ENCODE measurements at places on chromosomes 13 and 19. TPM values are rescaled to one million over a fixed set of nuclear protein-coding genes. Genes with fewer than 3 reads are reported as not detected.

- DNase-seq: no peak
Observed at GRCh38 chr19:11400798-11401197, 16.7 kb upstream of the EPOR start.

GRCh38 chr13:40330950-40331349 lies 335.5 kb downstream of the FOXO1 start:
- DNase-seq: no peak

GRCh38 chr13:106100171-106100919 lies 435.1 kb downstream of the EFNB2 start:
- DNase-seq: peak; percentile 28

DNA sequence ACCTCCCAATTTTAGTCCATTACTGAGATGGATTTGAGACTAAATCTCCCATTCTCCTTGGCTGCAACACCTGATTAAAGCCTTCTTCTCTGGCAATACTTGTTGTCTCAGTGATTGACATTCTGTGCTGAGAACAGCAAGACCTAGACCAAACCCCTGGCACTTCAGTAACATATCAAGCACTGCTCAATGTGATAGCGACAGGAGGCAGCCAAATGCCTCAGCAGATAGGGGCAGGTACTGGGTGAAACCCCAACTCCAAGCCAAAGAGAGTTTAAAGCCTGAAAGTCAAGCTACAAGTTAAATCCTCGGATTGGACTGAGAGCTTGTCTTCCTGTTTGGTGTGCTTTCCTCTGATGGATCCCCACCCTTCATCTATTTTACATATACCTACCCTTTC lies 52.7 kb downstream of the STARD13 start:
- DNase-seq: no peak

DNA sequence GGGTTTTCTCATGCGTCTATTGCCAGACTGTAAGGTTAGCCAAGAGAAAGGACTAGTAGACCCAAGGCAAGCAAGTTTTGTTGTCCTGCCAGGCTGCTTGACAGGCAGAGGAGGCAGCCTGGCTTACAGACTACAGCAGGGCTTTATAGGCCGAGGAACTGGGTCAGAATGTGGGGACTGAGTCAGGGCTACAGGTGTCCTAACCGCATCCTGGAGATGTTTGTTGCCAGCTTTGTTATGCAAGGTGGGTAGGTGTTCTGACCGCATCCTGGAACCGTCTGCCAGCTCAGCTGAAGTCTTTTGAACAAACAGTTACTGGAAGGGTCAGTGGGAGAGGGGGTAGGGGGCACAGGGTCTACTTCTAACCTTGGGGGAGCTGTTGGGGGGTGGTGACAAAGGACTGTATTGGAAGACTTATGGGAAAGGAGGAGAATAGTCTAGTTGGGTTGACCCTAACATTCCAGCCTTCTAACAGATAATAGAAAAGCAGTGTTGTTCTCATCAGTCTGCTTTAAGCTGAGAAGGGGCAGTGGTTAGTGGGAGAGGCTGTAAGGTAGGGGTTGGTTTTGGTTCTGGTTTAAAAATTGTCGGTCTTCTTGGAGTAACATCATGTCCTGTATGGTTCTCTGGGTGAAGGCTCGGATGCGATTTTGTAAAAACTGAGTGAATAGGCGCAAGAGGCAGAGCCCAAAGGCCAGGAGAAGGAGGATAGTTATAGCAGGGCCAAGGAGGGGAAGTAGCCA lies 913.8 kb upstream of the SLITRK5 start:
- peak; percentile 46 for DNase-seq

GRCh38 chr19:56905631-56906150 lies 65.2 kb upstream of the PEG3 start:
- no peak for DNase-seq

- DNase-seq: no peak
Observed at GRCh38 chr13:42174344-42175162, 97.4 kb upstream of the AKAP11 start.

DNA sequence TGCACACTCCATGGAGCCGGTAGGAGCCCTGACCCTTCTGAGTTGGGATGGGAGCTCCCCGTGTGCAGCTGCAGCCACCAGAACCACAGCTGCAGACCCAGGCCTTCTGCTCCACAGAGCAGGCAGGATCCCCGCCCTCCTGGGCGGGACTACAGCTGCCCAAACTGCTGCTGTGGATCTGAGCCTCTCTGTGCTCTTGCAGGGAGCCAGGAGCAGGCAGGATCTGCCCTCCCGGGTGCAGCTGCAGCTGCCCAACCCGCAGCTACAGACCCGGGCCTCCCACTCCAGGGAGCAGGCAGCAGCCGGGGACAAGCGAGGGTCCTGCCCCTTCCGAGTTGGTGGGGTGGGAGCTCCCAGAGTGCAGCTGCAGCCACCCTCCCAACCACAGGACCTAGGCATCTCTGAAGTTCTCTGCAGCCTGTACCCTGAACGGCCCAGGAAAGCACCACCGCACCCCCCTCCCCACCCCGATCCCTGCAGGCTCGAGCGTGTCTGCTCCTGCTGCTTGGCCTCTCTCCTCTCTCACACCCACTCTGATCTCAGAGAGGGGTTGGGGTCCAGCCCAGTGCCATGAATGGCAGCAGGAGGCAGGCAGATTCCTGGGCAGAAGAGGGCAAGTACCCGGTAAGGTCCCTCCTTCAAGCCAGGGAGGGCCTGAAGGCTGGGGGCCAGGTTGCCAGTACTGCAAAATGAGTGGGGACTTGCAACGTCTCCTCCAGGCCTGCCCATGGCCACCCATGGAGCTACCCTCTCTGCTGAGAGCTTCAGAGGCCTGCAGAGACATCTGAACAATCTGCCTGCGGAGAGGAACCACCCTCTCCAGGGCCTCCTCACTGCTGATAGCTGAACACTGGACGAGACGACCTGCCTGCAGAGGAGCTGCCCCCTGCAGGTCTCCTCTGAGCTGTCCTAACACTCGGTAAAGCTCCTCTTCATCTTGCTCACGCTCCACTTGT lies 16.4 kb upstream of the EMP3 start:
- no peak for DNase-seq

DNA sequence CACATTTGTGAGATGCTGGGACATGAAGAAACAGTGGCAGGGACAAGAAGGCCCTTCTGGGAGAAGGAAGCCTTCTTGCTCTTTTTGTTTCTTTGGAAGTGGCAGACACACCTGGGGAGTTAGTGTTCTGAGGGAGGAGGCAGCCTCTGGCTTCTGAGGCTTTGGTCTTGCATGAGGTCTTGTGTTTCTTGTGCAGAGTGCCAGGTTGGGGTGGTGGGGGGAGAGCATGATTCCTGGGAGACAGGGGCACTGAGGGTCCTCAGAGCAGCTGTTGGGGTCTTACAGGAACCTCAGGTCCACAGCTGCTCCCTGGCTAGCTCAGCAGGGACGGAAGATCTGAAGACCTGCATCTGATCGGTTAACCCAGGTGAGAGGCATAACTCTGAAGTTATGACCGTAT lies 167.5 kb upstream of the ZNF536 start:
- no peak for DNase-seq

DNA sequence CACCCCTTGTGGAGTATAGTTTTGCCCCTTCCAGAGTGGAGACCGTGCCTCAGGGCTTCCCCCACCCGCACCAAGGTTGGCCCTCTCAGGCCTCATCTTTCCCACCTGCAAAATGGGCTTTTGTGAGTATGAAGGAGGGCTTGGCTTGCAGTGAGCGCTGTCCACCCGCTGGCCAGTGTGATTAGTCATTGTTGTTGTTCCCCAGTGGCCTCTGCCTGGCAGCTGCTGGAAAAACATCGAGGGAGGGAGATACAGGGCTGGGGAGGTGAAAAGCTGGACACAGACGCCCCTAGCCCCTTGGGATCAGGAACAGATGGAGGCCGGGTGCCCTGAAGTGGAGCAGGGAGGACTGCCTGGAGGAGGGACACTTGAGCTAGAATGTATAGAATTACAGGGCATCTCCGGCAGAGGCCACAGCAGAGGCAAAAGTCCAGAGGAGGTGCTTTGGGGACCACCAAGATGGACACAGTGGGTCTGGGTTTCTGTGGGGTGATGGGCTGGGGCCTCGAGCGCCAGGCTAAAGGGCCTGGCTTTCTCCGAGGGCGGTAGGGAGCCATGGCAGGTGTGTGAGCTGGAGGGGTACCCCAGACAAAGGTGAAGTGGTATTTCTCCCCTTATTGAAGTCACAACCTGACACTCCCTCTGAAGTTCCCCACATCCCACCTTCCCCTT lies 3.9 kb upstream of the IL12RB1 start:
- no peak for DNase-seq

GRCh38 chr19:46731007-46731501 lies 14.1 kb upstream of the PRKD2 start:
- DNase-seq: peak; percentile 96

DNA sequence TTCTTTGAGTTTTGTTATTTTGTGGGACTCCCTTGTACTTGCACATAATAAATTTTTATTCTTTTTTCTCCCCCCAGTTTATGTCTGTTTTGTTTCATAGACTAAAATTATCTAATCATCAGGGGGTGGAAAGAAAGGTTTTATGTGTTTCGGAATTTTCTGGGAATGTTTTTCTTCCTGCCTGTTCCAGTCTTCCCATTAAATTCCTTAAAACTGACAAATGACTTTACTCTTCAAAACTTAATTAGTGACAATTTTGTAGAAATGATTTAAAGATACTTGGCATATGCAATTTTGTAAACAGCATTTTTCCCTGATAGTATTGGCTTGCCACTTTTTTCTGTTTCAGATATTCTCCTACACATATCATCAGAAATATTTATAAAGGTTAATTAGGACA lies 1813.4 kb downstream of the PCDH9 start:
- no peak for DNase-seq

DNA sequence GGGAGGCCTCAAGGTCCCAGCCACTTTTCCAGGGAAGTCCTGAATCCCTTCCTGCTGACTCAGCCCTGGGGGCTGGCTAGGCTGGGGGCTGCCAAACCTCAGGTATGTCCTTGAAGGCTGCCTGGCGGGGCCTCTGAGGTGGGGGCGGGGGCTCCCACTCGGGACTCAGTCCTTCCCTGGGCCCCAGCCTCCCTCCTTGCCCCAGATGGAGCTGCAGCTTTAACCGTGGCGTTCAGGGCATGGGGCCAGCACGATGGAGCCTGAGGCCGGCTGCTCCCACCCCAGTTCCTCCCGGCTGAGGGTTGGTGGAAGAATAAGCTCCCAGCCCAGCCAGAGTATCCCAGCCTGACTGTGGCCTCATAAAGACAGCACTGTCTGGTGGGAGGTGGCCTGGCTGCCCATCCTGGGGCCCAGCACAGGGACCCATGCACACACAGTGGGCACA lies 12.4 kb downstream of the CILP2 start:
- peak; percentile 43 for DNase-seq

- no peak for DNase-seq
Observed at GRCh38 chr13:110008816-110009215, 222.4 kb upstream of the IRS2 start.

DNA sequence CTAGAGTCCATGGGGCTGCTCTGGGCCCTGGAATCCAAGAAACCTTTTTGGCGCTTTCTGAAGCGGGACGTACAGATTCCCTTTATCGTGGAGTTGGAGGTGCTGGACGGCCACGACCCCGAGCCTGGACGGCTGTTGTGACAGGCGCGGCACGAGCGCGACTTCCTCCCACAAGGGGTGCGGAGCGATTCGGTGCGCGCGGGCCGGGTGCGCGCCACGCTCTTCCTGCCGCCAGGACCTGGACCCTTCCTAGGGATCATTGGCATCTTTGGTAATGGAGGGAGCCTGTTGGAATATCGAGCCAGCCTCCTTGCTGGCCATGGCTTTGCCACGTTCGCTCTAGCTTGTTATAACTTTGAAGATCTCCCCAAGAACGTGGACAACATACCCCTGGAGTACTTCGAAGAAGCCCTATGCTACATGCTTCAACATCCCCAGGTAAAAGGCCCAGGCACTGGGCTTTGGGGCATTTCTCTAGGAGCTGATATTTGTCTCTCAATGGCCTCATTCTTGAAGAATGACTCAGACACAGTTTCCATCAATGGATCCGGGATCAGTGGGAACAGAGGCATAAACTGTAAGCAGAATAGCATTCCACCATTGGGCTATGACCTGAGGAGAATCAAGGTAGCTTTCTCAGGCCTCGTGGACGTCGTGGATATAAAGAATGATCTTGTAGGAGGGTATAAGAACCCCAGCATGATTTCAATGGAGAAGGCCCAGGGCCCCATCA lies 3.5 kb upstream of the ZFP82 start:
- no peak for DNase-seq

DNA sequence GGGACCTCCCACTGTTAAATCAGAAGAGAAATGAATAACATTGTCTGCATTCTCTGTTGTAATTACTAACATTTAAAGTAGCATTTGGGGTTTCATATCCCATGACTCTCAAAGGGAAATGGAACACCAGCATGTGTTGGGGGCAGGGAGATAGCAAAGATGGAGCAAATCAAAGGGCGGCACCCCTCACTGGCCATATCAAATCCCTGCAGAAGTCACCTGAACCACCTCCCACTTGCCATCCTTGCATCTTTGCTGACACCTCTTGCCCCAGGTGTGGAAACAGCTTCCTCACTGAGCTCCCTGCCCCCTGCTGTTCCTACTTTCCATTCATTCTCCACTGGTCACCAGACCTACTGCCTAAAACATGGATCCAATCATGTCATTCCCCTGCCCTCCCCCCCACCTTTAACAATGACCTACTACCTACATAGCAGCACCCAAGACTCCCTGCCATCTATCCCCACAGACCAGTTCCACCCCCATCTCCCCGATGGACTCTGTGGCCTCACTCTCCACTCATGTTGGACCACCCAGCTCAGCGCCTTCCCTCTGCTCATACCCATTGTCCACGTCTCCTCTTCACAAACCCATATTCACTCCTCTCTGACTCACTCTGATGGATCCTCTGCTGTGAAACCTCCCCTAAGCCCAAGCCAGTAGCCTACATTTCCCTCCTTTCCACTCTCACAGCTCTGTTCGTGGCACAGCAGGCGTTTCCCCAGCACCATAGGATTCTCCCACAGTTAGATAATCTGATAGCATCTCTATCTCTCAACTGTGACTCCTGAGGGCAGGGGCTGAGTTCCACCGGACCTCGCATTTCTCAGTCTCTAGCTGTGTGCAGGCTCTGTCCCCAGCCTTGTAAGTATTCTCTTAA lies 55.9 kb downstream of the DLEU7 start:
- no peak for DNase-seq

- peak; percentile 48 for DNase-seq
Observed at GRCh38 chr19:12953138-12953798, 3.8 kb downstream of the GADD45GIP1 start.

GRCh38 chr13:76239031-76239680 lies 603.0 kb downstream of the LMO7 start:
- no peak for DNase-seq

DNA sequence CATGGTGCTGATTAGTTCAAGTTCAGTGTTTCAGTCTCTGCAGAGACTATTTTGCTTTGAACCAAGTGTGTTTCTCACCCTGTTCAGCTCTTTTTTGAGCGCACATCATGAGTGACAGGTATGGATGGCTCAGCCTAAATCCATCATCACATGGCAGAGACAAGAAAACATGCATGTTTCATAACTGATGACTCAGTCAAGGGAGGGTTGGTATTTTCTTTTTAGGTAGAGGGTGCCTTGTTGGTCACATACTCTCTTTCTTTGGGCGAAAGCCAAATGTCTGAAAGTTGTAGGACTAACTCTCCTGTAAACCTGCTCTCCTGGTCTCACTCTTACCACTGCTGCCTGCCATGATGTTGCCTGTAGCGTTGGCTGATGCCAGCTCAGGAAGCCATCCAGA lies 48.1 kb upstream of the RAP2A start:
- peak; percentile 8 for DNase-seq

GRCh38 chr13:80164462-80164861 lies 176.5 kb downstream of the SPRY2 start:
- DNase-seq: no peak

HPN gene
- total RNA-seq: not detected

ZNF490 gene
- total RNA-seq: 4.5 TPM

PRX gene
- 1.6 TPM for total RNA-seq

URAD gene
- not detected for total RNA-seq

FCER2 gene
- total RNA-seq: not detected

P2RY11 gene
- 3.6 TPM for total RNA-seq

ZNF418 gene
- total RNA-seq: 2.5 TPM

KANK3 gene
- 0.40 TPM for total RNA-seq

FFAR1 gene
- not detected for total RNA-seq

SYNGR4 gene
- not detected for total RNA-seq

Measured in Daoy (cell line).